ENCODE measurements at places on chromosomes 2 and 18.

GRCh38 chr2:62708751-62709150, 3.2 kb downstream of the EHBP1 start:
- no peak for DNase-seq

- DNase-seq, result no peak
These were observed 14.1 kb downstream of the MFF start for GRCh38 chr2:227339098-227339599.

- DNase-seq, result peak; percentile 6
These were observed 16.3 kb downstream of the PCBP1 start for GRCh38 chr2:70103531-70104061.

GRCh38 chr2:60002183-60002867, 551.1 kb downstream of the BCL11A start:
- DNase-seq, result no peak

GRCh38 chr2:112777036-112777435, 7.3 kb downstream of the IL1A start:
- no peak for DNase-seq

DNA sequence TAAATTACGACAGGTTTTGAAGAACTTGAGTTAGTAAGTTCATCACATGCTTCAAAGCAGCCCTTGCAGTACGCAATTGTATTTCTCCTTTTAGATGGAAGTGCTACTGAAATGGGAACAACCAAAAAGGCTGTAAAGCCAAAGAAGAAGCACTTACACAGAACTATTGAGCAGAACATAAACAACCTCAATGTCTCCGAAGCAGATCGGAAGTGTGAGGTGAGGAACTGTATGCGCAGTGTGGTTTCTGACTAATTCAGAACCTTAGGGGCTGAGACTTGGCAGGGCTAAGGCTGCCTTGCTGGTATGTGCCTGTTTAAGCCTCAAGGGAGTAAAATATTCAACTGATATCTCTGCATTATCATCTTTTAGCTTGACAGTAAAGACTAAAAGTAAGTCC, 8.4 kb downstream of the NCAPH start:
- no peak for DNase-seq

- DNase-seq, result no peak
These were observed 660 bp upstream of the MBP start for GRCh38 chr18:77133051-77133834.

- DNase-seq, result no peak
These were observed 315.5 kb downstream of the CELF4 start for GRCh38 chr18:37249895-37250618.

GRCh38 chr18:71784777-71785176, 759.4 kb downstream of the CBLN2 start:
- DNase-seq, result no peak

DNA sequence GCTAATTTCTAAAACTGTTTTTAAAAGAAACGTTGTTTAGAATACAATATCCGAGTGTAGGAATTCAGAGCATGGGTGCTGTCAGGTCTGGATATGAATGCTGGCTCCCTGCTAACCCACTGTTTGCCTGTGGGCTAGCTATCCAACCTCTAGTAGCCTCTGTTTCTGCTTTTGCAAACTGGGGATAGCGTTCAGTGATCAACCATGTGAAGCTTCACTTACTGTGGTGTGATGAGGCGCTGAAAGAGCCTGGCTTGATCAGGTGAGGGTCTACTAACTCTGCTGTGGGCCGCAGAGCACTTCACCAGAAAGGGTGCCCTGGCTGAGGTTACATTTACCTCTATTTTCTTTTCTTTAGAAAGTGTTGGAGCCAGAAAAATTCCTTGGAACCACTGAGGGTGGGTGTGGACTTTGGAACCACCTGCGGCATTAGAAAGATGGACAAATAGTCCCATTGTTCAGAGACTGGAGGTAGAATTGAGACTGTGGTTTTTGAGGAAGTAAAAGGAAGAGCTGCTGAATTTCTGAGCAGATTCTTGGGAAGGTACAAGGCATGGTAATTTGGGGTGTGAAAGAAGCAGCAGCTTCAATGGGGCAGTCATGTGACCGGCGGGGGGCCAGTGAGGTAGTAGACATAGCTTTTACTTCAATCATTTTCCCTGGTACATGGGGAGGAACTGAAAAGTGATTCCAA, 96.3 kb upstream of the CD302 start:
- DNase-seq, result no peak

GRCh38 chr2:165015052-165015642, 59.8 kb upstream of the SLC38A11 start:
- DNase-seq, result peak; percentile 71

DNA sequence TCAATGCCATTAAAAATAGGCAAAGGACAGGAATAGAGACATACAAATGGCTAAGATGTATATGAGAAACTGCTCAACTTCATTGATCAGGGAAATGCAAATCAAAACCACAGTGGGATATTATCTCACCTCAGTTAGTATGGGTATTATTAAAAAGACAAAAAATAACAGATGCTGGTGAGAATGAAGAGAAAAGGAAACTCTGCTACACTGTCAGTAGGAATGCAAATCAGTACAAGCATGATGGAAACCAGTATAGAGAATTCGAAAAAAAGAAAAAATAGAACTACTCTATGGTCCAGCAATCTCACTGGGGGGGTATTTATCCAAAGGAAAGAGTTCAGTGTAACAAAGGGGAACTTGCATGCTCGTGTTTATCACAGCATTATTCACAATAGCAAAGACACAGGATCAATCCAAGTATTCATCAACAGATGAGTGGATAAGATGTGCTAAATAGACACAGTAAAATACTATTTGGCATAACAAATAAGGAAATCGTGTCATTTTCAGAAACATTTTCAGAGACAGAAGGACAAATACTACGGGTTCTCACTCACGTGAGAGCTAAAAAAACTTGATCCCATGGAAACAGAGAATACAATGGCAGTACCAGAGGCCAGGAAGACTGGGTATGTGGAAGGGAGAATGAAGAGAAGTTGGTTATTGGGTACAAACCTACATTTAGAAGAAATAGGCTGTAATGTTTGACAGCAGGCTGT, 60.6 kb downstream of the CCDC74A start:
- DNase-seq, result no peak

GRCh38 chr2:145649061-145649460, 1129.1 kb upstream of the ZEB2 start:
- no peak for DNase-seq

DNA sequence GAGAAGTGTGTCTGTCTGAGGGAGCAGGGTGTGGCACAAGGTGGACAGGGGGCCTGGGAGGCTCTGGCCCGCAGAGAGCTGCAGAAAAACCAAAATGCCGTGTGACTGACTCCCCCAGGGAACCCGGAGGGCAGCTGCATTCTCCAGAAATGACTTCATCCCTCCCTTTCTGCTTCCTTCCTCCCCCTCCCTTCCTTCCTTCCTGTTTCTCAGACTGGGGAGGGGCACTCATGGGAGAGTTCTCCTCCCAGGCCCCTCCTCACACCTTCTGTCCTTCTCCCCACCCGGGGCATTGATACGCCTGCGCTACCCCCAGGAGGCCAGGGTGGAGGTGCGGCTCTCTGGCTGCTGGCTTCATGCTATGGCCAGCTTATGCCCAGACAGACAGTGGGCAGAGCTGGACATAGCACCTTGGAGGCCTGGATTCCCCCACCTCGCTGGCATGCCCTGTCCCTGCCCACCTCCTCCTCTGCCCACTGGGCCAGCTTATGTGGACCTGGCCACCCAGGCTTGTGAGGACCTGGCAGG, 8.2 kb upstream of the GPR17 start:
- DNase-seq, result peak; percentile 93

- DNase-seq, result no peak
These were observed 413.0 kb upstream of the MYT1L start for GRCh38 chr2:2744107-2744506.

DNA sequence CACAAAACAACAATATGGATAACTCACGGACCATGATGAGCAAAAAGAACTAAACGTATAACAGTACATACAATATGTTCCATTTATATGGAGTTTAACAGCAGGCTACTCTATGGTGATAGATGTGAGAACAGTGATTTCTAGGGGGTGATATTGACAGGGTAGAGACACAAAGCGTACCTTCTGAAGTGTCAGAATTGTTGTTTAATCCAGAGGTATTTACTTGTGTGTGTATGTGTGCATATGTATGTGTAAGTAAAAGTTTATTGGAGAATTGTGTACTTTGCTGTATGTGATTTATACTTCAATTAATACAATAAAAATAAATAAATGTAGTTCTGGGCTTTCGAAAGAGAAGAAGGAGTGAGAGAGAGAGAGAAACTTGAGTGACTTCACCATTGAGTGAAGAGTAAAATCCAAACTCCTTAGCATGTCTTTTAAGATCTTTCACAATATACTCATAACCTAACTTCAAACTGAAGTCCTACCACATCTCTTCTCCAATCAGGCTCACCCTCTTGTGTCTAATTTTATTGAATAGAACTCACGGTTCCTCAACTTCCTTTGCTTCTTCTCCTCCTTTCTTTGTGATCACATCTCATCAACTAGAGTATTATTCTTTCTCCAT, 126.0 kb upstream of the KLF7 start:
- no peak for DNase-seq

DNA sequence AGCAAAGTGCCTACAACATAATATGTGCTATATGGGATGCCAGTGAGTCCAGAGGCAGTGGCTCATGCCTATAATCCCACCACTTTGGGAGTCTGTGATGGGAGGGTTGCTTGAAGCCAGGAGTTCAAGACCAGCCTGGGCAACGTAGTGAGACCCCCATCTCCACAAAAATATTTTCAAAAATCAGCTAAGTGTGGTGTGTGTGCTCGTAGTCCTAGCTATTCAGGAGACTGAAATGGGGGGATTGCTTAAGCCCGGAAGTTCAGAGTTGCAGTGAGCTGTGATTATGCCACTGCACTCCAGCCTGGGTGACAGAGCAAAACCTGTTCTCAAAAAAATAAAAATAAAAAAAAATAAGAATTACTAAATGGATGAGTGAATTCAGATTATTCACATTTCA, 23.4 kb downstream of the OTX1 start:
- DNase-seq, result no peak

DNA sequence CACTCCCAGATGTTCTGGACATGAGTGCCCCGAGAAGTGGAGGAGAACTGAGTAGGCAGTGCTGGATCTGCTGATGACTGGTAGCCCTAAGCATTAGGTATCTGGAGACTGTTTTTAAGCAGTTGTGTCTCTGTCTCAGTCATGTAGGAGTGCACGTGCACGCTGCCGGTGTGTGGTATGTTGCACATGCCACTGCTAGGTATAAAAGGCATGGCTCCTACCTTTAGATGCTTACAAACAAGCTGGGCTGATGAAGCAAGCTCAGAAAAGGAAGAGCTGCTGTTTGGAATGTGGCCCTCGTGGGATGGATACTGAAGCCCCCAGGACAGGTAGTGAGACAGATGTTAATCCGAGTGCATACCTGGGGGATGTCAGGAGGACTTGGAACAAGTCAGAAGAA, 49.1 kb downstream of the HK2 start:
- no peak for DNase-seq

DNA sequence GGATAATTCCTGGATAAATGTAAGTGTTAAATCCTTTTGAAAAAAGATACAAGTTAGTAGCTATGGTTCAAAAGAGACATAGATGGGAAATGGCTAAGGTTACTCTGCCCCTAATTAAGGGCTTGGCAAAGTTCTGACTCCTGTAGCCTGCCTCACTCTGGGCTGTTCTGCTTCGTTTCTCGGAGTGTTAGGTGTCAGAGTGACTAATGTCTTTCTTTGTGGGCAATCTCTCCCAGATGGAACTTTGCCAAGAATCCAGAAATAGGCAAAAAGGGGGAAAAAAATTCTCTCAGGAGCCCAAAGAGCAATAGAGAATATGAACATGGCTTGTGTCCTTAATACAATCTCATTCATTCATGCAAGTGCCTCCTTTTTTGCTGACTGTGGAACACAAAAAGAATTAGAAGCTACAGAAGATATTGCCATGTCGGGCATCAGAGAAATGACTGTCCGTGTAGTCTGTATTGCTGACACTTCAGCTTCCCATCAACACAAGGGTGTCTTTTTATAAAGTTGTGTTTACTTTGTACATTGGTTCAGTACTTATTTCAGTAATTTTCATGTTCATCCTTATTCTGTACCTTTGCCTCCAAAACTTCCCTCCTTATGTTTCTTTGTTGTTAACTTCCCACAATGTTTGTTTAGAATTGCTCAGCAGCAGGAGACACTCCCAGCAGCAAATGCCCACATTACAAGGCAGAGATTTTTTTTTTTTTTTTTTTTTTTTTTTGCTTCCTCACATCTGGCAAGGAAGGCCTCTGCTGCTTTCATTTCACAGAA, 134.0 kb downstream of the FTCDNL1 start:
- peak; percentile 9 for DNase-seq

- DNase-seq, result no peak
These were observed 472.4 kb upstream of the SPHKAP start for GRCh38 chr2:228653884-228654283.

- no peak for DNase-seq
These were observed 279.0 kb upstream of the FIGN start for GRCh38 chr2:164014791-164015190.
